ENCODE measurements at places on chromosomes 1 and 21.

DNA sequence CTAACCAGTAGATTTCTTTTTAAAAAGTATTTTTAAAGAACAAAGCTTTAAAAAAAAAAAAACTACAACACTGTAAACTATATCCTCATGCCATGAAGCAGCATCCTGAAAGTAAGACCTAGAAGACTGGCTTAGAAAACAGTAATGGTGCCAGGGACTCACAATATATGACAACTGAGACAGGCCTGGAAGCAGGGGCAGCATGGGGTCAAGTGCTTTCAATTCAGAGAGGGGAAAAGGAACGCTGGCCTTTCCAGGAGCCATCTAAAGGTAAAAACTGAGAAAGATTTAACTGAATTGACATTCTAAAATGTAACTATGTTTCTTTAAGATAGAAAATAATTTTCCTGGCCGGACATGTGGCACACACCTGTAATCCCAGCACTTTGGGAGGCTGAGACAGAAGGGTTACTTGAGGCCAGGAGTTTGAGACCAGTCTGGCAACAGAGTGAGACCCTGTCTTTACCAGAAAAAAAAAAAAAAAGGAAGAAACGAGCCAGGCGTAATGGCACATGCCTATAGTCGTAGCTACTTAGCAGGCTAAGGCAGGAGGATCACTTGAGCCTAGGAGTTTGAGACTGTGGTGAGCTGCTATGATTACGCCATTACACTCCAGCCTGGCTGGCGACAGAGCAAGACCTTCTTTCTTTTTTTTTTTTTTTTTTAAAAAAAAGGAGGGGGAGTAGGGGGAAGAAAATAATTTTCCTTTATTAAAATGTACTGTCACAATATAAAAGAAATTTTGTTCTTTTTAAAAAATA lies 54.1 kb downstream of the SLC35D1 start:
- DNase-seq: no peak

DNA sequence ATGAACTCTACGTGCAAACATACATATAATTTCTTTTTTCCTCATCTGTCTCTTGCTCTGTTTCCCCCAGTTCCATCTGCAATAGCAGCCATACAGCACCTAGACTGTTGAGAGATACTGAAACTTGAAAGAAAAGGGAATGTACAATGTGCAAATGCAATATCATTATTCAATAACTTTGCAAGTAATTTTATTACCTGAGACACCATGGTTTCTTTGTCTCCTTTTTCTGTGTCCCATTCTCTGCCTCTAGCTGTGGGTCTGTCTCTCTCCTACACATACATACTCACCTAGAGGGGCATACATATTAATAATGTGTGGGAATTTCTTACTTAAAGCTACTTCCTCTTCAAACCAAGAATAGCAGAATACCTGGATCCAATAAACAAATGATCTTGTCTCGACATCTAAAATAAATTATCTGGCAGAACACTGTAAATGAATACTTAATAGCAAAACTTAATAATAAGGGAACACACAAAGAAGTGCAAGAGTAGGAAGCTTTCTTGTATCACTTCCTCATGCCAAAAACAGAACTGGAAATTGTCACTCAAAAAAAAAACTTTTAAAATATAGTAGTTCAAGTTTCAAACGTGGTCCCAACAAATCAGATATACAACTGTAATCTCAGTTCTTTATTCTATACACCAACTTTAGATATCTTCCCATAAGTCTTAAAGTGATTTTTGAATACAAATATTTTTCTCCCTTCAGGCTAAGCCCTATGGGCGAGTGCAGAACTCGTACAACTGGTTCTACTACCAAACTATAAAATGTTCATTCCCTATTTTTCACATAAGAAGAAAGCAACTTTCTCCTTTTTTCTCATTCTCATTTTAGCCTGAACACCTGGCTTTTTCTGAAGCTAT lies 194.6 kb downstream of the NRIP1 start:
- no peak for DNase-seq

- DNase-seq: no peak
Measured at GRCh38 chr1:173208146-173208545, 1.0 kb upstream of the TNFSF4 start.

DNA sequence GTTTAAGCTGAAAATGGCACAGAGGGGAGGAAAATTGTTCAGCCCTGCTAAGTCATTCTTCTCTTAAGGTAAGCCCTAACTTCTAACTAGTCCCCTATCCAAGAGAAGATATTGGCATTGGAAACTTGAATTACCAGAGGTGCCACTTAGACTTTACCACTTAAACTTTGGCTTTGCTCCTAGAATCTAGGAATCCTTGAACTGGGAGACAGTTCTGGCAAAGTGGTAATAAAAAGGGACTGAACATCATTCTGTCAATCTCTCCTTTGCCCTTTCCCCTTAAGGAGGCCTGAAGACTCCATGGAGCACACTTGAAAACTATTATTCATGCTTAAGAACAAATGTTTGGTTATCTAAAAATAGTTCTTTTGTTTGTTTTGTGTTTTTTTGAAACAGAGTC lies 8.4 kb downstream of the ATP1A4 start:
- DNase-seq: no peak

DNA sequence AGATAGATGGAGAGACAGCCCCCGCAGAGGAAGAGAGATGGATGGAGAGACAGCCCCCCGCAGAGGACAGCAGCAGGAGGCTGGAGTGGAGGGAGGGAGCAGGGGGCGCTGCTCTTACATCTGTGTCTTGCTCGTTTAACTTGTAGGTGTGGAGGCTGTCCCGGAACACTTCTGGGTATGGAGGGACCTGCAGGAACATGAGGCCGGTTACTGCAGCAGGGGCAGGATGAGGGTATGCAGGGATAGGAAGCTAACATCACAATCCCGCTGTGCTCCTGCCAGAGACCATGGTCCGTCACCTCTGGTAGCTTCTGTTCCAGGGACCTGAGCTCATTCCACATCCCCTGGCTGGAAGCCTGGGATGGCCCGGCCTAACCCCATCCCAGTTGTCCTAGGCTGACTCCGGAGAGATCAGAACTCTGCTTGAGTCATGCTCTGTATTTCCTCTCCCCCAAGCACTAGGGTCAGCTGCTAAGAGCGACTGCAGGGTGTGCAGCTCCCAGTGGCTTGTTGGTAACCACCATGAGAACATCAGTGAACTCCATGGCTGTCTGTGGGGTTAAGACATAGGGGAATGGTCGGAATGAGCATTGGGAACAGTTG lies 36.7 kb upstream of the GOLT1A start:
- DNase-seq: no peak

DNA sequence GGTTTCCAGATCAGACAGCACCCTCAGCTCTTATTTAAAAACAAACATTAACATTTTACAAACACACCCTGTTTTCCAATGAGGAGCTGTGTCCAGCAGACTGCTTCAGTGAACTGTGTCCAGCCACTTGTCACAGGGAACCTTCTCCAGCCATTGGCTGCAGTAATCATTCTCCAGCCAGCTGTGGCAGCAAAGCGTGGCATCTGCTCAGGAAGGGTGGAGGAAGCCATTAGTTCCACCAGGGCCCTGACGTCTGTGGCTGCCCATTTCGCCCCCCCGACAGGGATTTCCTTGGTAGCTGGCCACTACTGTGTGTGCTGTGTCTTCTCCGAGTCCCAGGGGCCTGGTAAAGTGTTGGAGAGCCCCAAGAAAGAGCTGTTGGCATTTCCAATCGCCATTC lies 62.9 kb upstream of the SELENON start:
- no peak for DNase-seq

DNA sequence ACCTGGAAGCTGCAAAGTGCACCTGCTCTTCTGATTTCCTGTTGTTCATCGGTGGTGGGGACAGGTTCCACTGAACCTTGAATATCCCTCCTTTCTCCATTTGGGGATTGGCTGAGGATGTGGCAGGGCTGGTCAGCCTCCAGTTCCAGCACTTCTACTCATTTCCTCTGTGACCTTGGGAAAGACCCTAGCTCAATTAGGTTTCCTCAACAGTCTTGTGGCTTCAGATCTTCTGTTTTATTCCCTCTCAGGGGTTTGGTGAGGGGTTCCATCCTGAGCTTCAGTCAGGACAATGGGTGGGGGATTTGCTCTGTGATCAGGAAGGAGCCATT lies 317.1 kb upstream of the PROX1 start:
- DNase-seq: no peak

- DNase-seq: no peak
Measured at GRCh38 chr1:232655028-232655745, 25.3 kb upstream of the SIPA1L2 start.

DNA sequence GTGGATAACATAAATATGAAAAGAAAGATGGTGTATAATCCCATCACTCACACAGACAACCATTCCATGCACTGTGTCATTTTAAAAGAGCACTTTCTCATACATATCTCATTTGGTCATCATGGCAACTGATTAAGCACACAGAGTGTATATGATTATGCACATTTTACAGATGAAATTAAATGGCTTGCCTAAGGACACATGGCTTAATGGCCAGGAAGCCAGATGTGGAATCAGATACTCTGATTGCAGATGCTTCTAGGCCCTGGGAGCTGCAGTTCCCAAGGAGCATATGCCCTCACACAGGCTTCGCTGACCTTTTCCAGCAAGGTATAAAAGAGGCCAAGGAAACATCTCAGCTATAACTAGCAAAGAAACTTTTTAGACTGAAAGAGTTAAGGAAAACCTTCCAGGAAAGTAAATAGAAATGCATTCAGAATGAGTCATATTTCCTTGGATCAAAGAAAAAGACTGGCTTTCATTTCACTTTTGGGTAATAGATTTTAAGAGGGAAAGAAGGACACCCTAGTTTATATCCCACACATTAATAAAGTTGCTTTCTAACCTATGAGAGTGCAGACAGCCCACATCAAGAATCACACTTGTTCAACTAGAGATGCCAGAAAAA lies 19.6 kb upstream of the FAM89A start:
- no peak for DNase-seq
